ENCODE measurements at places on chromosomes 2 and 18.
A peak's percentile ranks its signal among the peaks of the same experiment; 100 is the strongest.

DNA sequence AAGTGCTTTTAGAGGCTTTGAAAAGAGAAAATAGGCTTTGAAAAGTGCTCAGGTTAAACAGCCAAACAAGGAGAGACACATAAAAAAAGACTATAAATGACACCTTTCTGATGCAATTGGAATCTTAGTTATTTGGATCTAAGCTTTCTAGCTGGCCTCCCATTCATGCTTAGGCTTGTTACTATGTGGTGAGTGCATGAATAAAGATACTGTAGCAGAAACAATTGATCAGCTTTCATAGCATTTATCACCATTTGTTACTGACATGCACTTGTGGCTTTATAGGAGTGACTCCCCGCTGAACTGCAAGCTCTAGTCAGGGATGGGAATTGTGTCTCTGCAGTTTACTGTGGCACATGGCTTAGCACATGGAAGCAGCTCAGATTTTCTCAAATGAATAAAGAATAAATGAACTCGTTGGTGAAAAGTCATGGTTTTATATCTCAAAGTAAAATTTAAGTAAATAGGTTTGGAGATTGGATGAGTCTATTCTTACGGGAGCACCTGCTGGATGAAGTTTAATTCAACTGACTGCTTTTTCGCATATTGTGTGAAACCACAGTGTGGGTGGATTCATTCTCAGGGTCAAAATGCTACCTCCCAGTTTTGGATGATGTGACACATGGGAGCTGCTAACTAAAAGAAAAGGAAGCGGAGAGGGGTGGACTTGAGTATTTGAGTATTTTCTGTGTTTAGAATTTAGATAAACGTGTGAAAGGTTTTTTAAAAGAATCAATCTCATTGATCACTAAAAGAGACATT, 91.1 kb upstream of the NOL4 start:
- DNase-seq = no peak

DNA sequence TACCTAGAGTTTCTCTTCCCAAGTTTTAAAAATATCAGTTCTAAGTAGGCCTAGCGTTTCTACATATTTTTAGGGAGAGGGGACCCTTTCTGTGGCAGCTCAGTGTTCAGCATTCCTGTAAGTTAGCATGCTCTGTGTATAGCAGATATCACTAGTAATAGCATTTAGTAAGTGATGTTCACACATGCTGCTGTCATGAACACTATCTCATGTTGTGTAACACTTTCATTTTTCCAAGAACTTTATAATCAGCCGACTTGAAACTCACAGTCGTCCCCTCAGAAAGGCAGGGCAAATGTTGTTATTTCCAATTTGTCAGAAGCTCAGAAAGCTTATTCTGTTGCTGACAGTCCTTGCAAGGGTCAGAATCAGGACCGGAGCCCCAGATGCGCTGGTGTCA, 267.7 kb downstream of the ALPK2 start:
- DNase-seq = no peak

DNA sequence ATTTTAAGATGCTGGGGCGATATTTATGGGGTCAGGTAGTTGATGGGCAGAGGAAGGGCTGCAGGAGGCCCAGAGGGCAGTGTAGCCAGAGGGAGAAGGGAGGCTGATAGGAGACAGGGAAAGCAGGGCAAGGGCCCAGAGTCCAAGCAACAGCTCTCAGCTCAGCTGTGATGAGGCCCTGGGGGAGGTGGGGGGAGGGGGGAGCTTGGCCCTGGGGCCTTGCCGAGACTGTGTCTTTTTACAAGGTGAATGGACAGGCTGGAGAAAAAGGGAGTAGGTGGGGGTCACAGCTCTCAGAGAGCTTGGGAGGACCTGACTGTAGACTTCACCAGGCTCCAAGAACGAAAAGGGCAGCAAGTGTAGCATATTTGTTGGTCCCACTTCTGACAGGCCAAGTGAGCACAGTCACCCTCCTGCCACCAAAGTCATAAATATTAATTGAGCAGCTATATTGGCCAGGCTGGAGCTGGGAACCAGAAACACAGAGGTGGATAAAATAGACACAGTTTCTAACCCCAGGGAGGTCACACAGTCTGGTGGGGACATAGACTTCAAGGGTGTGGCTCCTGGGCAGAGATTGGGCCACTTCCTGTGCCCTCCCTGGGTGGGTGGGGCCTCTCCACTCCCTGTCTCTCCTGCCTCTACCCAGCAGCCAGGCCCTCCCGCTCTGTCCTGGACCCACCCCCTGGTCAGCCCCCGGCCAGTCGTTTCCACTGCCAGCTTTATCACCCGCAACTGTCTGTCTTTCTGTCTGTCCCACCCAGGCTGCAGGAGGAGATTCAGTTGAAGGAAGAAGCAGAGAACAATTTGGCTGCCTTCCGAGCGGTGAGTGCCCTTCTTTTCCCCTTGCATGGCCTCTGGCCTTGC, 1.4 kb downstream of the DES start:
- DNase-seq = no peak

DNA sequence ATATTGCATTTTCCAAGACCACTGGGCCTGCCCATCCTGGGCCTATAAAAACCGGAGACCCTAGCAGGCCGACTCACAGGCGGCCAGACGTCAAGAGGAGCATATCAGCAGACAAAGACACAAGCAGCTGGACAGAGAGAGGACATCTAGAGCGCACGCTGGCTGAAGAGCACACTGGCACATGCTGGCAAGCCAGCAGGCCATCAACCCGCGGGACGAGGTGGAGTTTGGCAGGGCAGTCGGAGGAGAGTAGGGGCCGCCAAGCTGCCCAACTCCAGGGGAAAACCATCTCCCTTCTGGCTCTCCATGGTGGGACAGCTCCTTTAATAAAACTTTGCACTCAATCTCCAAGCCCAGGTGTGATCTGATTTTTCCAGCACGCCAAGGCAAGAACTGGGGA, 36.6 kb upstream of the RAB27B start:
- DNase-seq = no peak

DNA sequence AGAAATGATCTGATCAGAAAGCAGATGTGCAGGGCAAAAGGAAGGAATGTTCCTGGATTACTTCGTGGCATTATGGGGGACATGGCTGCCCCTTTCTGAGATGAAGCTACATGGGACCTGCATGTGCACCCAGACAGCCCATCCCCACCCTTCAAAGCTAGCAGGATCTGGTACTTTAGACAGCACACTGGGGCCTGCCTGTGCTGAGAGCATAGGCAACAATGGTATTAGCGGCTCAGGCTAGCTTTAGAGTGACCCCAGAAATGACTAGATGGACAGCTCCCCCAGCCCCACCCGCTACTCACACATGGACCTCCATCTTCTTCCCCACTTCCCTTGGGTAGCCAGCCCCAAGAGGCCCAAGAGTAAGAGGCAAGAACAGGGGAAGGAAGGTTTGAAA, 61.5 kb upstream of the NFE2L2 start:
- DNase-seq = no peak

GRCh38 chr2:44453259-44453658, 91.5 kb downstream of the CAMKMT start:
- DNase-seq = no peak

- DNase-seq = no peak
Observed at GRCh38 chr18:12361770-12362378, 15.2 kb downstream of the AFG3L2 start.

- DNase-seq = no peak
Observed at GRCh38 chr2:118980022-118980421, 38.0 kb downstream of the MARCO start.

DNA sequence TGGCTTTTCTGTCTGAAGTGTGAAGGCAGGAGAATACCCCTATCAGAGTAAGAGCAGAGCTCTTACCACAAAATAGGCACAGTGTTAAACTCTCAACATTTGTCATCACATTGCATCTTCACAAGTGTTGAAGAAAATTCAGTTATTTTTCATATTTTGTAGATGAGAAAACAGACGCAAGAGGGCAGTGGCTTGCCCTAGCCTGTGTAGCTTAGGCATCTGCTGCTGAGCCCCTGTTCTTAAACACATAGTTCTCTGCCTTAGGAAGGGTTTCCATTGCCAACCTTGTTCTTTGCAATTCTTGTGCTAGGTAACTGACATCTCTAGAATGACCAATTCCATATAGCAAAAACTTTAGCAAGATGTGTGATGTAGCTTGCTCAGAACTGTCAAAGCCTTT, 112.7 kb upstream of the RMDN2 start:
- DNase-seq = no peak

- no peak for DNase-seq
Observed at GRCh38 chr2:19847486-19847885, 54.3 kb downstream of the TTC32 start.

GRCh38 chr2:127423478-127423843, 5.2 kb downstream of the PROC start:
- peak; percentile 40 for DNase-seq

GRCh38 chr2:179927041-179927440, 65.6 kb upstream of the ZNF385B start:
- no peak for DNase-seq

- DNase-seq = no peak
Observed at GRCh38 chr18:67742954-67743353, 226.4 kb upstream of the DSEL start.

GRCh38 chr2:121455446-121455845, 75.2 kb upstream of the RNU4ATAC start:
- no peak for DNase-seq
